ENCODE measurements at places on chromosomes 5 and 9.
A peak's percentile ranks its signal among the peaks of the same experiment; 100 is the strongest.

GRCh38 chr9:108150736-108151586 is 661.4 kb upstream of the KLF4 start:
- DNase-seq = no peak

DNA sequence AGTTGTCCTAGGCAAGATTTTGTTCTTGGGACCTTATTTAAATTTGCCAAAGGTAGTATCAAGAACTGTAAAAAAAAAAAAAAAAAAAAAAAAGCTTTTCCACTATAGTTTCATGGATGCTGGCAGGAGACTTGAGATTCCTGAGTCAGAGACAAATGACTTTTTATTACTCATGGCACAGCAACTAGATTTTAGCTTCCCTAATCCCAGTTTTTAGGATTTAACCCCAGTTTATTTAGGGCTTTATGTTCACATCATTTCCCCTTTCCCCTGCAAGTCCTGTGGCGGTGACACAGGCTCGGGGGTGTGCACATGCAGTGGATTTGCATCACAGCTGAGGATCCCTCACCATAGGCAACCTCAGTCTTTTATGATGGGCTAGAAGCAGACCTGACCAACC is 144.9 kb downstream of the GOLPH3 start:
- no peak for DNase-seq

GRCh38 chr9:38765101-38765500 is 45.2 kb upstream of the FAM240B start:
- no peak for DNase-seq

DNA sequence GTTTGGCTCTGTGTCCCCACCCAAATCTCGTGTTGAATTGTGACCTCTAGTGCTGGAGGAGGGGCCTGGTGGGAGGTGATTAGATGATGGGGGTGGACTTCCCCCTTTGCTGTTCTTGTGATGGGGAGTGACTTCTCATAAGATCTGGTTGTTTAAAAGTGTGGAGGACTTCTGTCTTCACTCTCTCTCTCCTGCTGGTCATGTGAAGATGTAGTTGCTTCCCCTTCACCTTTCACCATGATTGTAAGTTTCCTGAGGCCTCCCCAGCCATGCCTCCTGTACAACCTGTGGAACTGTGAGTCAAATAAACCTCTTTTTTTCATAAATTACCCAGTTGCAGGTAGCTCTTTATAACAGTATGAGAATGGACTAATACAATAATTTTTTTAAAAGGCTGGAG is 10.6 kb upstream of the MYO10 start:
- DNase-seq = no peak

GRCh38 chr9:89194421-89195130 is 16.0 kb upstream of the SHC3 start:
- no peak for DNase-seq

- peak; percentile 13 for DNase-seq
Observed at GRCh38 chr9:120436983-120437475, 142.9 kb downstream of the CDK5RAP2 start.

- DNase-seq = no peak
Observed at GRCh38 chr9:110198357-110198756, 9.6 kb downstream of the C9orf152 start.

- DNase-seq = no peak
Observed at GRCh38 chr5:174344335-174344734, 298.8 kb downstream of the NSG2 start.

DNA sequence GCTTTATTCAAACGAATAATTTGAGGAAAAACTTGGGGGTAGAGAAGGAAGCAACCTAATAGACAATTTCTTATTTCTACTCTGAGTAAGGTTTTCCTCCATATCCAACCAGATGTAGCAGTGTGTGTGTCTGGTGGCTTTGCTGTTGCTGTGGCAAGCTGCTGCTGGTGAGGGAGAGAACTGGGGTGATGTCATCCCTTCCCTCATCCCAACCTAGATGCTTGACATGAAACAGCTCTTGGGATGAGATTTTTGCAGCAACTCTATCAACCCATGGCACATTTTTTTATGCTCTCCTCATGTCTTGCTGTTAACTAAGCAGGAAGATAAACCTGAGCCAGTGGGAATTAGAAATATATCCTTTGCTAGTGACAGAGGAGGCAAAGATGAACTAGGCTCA is 135.8 kb downstream of the PCSK1 start:
- no peak for DNase-seq

- DNase-seq = no peak
Observed at GRCh38 chr5:44546286-44546685, 157.1 kb upstream of the FGF10 start.

- no peak for DNase-seq
Observed at GRCh38 chr5:170700503-170700902, 83.0 kb upstream of the GABRP start.

Data from activated T-cell treated with anti-CD3 and anti-CD28 coated beads, Interleukin-2, amount 50 U/mL, for 72 hours (primary cell).